Choroid plexus epithelial cell (primary cell): ENCODE measurements at places on chromosomes 1 and 21.

GRCh38 chr1:66731170-66731865 lies 20.9 kb upstream of the DYNLT5 start:
- no peak for DNase-seq

GRCh38 chr21:46457801-46458314 lies 833 bp upstream of the DIP2A start:
- peak; percentile 70 for DNase-seq

GRCh38 chr21:15788847-15789523 lies 59.2 kb downstream of the USP25 start:
- DNase-seq, result peak; percentile 91

DNA sequence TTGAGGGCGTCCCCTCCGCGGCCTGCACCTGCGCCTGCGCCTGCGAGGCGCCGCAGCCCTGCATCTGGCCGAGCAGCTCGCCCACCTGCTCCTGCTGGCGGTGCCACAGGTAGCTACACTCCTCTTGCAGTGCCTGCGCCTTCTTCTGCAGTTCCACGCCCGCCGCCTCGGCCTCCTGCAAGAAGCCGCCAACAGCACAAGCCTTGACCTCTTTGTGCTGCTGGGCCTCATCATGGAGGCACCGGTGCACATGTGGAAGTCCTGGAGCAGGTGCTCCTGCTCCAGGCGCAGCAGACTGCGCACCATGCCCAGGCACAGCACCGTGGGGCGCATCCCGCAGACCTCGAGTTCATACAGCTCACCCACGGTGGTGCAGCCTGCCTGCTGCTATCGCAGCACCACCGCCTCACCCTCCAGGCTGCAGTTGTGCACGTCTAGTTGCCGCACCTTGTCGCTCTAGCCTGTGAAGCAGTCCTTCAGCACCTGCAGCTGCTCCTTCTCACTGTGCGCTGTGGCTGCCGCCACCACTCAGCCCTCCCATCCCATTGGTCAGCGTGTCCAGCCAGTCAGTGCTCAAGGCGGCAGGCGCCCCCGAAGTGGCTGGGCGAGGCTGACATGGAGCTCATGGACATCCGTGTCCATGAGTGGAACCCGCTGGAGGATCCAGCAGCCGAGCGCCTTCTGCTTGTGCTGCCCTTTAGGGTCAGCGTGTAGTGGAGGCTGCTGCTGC lies 12.2 kb upstream of the CD2 start:
- no peak for DNase-seq

DNA sequence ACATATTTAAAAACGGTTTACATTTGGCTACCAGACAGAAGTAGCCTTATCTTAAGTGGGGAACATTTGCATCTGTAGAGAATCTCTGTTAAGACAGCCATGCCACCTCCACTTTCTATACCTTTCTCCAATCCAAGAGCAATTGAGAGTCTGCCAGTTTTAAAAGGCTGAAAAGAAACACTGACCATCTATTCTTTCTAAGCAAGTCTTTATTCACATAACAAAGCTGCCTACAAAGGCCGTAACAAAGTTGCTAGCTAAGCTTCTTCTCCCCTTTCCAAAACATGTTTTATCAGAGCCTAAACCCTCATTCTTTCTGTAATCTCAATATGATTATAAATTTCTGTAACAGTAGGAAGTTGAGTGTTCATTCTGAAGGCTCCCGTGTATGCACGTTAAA lies 1078.3 kb downstream of the NCAM2 start:
- no peak for DNase-seq

GRCh38 chr1:174248041-174248440 lies 88.7 kb downstream of the RABGAP1L start:
- no peak for DNase-seq

DNA sequence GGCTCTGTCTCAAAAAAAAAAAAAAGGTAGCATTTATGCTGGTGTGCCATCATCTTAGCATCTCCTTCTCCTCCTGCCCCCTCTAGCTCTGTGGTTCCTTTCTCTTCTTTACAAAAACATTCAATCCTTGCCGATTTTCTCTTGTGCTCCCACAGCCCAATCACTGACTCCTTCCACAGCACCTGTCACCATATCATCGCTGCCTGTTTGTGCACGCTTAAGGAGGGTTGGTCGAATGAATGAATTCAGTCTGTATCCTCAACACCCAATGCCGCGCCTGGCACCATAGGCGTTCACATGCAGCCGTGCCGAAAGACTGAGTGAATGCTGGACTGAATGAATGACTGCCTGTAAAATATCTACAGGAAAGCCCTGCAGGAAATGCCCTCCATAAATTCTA lies 7.9 kb downstream of the RNU5D-1 start:
- no peak for DNase-seq

GRCh38 chr1:18409609-18410237 lies 71.0 kb upstream of the KLHDC7A start:
- no peak for DNase-seq

GRCh38 chr1:54497338-54497737 lies 50.7 kb upstream of the ACOT11 start:
- no peak for DNase-seq

- DNase-seq, result peak; percentile 61
Observed at GRCh38 chr1:223732993-223733798, 20.9 kb downstream of the CAPN2 start.

DNA sequence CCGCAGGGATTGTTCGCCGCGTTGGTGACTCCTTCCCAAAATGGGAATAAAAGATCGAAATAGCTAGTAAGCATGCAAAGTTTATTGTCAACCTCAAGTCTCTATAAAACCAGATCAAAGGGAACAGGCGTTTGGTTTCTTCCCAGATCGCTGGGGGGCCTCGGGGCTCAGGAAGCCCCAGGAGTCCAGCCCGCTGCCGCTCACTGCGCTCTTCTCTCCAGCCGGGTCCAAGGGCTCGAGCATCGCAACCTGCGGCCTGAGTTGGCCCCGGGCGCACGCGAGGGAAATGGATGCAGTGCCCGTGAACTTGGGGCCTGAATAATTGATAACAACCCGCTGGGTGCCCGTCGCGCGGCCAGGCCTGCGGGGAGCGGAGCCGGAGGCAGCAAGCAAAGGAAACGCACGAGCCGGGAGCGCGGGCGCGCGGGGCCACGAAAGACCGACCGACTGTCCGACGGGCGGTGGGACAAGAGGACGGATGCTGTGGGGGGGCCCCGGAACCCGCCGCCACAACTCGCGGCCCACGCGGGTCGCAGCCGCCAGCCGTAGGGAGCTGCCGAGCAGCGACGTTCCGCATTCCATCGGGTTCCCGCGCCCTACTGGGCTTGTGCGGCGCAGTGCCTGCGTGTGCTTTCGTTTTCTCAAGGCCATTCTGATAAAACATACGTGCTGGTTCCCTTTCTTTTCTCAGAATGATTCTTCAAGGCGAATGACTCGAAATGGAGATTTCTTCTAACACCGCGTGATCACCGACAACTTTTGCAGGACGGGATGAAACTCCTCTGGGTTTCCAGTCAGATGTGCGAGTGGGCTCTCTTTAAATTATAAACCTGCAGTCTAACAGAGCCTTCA lies 14.0 kb upstream of the ALX3 start:
- peak; percentile 61 for DNase-seq

DNA sequence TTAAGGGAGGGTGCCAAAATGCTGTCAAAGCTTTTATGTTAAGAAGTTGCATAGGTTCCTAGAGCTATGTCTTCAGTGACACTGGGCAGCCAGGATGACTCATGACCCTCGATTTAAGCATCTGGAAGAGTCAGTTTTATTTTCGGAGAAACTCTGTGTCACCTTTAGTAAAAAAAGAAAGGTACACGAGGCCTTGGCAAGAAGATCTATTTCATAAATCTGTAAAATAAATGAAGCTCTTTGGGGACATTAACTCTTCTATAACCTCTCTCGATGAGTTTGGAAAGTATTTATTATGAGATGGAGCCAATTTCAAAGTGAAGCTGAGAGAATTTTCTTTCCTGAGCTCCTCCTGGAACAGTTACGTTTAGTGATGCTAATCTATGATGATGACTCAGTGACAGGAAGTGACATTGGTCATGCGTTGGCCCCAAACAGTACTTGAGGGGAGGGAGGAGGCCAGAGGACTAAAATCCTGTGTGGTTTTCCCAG lies 156.5 kb downstream of the HLX start:
- DNase-seq, result peak; percentile 9

DNA sequence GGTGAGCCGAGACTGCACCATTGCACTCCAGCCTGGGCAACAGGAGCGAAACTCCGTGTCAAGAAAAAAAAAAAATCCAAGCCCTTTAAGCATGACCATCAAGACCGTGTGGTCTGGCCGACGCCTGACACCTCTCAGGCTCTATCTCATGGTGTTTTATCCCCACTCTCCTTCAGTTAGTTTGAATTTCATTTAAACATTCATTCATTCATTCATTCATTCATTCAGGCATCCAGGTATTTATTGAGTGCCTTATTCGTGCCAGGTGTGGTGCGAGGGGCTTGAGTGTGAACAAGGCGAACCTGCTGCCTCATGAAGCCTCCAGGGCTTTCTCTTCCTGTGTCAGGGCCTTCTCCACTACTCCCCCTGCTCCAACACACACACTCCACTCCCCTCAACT lies 22.6 kb upstream of the OPRD1 start:
- no peak for DNase-seq

DNA sequence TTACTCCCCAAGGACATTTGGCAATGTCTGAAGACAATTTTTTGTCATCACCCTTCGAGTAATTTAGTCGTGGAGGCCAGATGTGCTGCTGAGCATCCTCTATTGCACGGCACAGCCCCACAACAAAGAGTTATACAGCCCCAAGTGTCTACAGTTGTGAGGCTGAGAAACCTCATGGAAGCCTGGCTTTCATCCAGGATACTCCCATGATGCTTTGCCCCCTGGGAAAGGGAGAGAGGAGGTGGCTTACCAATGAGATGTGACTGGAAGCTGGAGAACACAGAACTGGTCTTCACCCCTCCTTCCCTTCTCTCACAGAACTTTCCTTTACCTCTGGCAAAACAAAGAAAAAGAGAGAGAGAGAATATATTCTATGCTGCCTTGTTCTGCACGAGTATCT lies 150.9 kb upstream of the VAMP3 start:
- no peak for DNase-seq

DNA sequence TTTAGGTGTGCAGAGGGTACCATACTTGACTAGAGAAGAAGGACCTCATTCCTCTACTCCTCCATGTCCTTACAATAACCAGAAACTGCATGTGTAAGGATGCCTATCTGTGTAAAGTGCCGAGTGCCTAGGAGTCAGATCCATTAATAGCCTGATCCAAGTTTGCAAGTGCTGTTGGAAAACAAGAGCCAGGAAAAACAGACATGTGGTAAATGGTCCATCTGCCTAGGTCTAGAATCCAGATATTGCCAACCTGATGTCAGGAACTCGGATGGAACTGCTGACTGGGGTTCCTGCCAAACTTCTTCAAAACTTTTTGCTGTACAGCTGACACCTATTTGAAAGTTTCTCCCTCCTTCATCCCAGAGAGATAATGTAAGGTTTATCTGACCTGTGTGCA lies 239.4 kb upstream of the CAMK1G start:
- DNase-seq, result no peak

- DNase-seq, result no peak
Observed at GRCh38 chr1:246785494-246786111, 61.4 kb downstream of the SCCPDH start.

DNA sequence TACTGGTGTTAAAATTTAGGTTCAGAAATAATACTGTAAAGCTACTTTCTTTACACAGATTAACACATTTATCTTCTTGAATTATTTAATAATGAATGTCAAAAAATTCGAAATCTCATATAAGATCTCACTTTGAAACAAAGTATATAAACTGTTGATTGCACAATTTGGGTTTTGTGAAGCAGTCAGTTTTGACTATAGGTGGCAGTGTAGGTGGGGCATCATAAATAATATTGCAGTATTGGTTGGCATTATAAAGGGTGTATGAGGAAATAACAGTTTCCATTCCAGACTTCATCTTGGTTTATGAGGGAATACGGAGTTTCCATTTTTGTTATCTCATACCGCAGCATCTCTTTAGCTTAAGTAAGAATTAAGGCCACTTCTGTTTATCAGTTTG lies 49.9 kb downstream of the SUCO start:
- no peak for DNase-seq

GRCh38 chr1:1132956-1133750 lies 17.3 kb upstream of the C1orf159 start:
- peak; percentile 75 for DNase-seq

DNA sequence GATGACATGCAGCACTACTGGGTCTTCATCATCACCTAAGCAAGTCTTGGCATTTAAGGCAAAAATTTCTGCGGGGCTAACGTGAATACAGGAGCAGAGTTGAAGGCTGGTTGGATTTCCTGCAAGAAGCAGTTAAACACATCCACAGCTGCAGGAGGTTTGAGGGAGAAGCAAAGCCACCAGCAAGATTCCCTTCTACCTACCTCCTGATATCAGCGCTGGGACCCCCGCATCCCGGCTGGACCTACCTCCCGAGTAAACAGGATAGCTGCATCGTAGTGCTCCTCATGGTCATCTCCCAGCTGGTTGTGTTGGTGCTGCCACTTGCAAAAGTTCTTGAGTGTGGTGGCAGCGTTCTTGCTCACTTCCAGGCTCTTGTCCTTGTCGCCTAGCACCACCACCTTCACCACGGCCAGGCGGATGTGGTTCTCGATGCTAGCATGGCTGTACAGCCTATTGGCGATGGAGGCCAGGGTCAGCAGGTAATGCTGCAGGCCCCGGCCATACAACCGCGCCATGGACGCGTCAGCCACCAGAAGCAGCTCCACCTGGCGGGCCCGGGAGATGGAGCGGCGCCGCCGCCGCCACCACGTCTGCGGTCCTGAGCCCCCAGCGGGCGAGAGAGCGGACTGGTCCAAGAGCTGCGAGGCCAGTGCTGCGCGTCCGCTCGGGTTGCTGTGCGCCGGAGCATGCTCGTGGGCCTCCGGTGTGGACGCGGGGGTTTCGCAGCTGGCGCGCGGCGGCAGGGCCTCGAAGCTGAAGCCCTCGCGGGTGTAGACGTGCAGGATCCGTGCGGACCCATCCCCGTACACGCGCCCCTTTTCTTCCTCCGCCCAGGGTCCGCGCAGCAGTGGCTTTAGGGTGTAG lies 1.6 kb downstream of the ADAMTS5 start:
- peak; percentile 34 for DNase-seq

GRCh38 chr1:2053217-2053616 lies 3.0 kb downstream of the PRKCZ start:
- no peak for DNase-seq

- DNase-seq, result no peak
Observed at GRCh38 chr1:153968000-153968363, 280 bp downstream of the CREB3L4 start.

- no peak for DNase-seq
Observed at GRCh38 chr1:72891976-72892375, 609.6 kb upstream of the NEGR1 start.

GRCh38 chr1:184299406-184299790 lies 87.4 kb upstream of the C1orf21 start:
- DNase-seq, result peak; percentile 78

DNA sequence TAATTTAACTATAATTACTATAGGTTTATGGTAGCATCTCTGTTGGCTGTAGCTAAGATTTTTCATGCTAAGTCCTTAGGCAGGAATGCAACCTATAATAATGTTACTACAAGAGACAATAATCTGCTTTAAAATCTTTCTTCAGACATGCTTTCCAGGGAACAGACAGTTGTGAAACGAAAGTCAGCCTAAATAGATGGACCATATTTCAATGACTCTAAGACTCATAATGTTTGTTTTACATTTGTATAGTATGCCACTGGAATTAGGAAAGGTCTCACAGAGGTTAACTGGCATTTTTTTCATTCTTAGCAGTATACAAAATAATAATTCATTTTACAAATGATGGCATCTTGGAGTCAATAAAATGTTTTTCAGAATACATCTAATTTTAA lies 8.1 kb downstream of the RERE start:
- DNase-seq, result peak; percentile 23
